ENCODE measurements at places on chromosomes 1 and 21. TPM values are rescaled to one million over a fixed set of nuclear protein-coding genes. Genes with fewer than 3 reads are reported as not detected.

DNA sequence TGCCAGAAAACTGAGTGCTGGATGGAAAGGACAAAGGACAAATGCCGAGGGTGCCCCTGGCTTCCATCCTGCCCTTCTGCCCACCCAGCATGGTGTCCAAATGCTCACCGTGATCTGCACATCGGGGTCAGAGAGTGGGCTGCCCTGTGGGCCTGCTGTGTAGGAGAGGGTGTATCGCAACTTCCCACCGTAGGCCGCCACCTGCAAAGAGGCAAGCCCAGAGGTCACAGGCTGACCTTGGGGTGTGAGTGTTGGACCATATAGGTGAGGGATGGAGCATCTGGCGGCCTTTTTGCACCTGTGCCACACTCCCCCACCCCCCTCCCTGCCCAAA, 53.5 kb downstream of the LDLRAD2 start:
- DNase-seq: no peak

- DNase-seq: no peak
These were observed 484.1 kb upstream of the NFIA start for GRCh38 chr1:60598041-60598910.

- no peak for DNase-seq
These were observed 344.2 kb upstream of the KAZN start for GRCh38 chr1:14254251-14254650.

Gene VAV3
- 1.1 TPM for total RNA-seq
